Lung (tissue), 17 donors: ENCODE measurements at places on chromosomes 7 and 10. TPM values are rescaled to one million over a fixed set of nuclear protein-coding genes. Genes with fewer than 3 reads are reported as not detected.

The TLX1 gene
- total RNA-seq = not detected

The ZPBP gene
- 0.25 TPM for total RNA-seq

The TDRD1 gene
- total RNA-seq = 0.25 TPM

The ASAH2 gene
- total RNA-seq = 3.7 TPM

The LRRC61 gene
- total RNA-seq = 9.4 TPM

The TCERG1L gene
- total RNA-seq = not detected

The ST8SIA6 gene
- total RNA-seq = 22.0 TPM

DNA sequence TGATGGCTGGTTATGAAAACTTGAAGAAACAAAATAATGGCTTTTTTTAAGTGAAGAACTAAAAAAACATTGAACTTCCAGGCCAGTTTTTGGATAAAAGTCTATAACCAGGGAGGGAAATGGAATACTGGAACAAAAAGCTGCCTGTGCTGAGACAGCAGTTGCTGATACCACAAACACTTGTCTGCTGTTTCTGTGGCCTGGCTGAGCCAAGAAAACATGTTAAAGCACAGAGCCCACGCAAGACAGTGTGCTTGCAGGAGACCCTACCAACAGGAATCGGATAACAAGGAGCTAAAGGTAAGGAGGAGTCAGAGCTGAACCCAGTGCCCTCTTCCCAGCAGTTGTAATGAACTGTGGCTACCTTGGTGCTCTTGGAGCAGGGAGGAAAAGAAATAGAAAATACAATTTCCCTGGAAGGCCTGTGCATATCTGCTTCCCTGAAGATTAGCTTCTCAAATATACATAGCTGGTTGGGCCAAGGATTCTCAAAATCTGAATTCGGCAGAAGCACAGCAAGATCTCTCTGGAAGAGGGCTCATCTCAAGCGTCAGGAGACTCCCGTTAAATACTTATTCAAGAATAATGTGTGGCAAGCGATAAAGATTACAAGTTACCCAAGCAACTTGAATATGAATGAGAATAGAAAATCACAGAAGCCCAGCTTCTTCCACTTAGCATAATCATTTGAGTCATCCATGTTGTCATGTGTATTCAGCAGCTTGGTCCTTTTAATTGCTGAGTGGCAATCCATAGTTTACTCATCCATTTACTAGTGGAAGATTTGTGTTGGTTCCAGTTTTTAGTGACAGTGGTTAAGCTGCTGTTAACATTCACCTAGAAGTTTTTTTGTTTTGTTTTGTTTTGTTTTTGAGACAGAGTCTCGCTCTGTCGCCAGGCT, 87.6 kb downstream of the NOD1 start:
- DNase-seq = no peak

DNA sequence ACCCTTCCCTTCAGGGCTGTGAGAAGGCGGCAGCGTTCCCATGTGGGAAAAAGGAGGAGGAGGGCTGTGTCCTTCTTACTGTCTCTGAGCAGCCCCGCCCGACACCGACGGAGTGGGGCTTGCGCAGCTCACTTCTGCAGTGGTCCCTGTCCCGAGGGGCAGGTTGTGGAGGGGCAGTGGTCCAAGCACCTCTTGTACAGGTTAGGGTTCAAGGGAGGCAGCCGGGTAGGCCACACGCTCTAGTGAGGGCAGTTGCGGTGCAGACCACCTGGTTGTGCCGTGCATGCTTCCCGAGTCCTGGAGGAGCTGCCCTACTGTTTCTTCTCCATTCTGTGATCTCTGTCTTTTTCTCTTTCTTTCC, 32.8 kb downstream of the AGAP3 start:
- DNase-seq = no peak

GRCh38 chr7:139829025-139829774, at the start of gene TBXAS1:
Gene TBXAS1, plus strand, starts transcription at chr7:139829264. Its CDS starts 127 bp downstream, at chr7:139829391.
- DNase-seq = peak; percentile 39

DNA sequence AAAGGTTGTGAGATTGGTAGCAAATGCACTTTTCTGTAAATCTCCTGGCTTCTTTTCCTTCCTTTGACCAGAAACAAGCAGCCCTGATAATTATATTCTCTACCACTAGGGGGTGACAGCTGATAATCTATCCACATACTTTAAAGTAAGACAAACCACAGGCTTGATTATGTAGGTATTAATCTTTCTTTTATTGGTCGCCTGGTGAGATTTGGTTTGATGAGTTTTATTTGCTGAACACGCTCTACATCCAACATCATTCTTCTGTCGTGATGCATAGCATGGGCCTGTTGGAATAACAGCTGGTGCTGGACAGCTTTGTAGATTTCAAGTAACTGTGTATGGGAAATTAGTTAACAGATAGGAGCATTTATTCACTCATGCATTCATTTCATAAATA, 63.5 kb downstream of the ZNF365 start:
- peak; percentile 82 for DNase-seq

- no peak for DNase-seq
Observed at GRCh38 chr7:155830961-155831806, 18.9 kb upstream of the SHH start.

GRCh38 chr7:107836237-107837144, 33.5 kb upstream of the SLC26A3 start:
- DNase-seq = no peak

GRCh38 chr7:44213877-44214388, 13.2 kb downstream of the YKT6 start:
- DNase-seq = no peak

DNA sequence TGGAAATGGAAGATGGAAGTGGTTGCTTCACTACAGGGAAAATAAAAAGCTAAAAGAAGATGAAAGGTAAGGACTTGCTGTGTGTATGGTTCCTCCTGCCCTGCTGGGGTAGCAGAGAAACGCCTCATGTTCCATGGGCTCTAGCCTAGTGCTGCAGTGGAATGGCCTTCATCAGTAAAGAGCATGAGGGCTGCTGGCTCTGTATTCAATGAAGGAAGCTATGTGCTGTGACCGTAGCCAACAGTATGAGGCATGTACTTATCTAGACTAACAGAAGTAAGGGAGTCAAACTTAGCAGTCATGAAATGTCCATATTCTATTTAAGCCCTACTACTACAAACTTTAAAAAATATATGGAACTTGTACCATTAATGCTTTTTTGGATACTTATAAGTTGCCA, 54.3 kb downstream of the GDI2 start:
- no peak for DNase-seq

GRCh38 chr10:930625-931325, 730 bp downstream of the LARP4B start:
- peak; percentile 31 for DNase-seq

- DNase-seq = no peak
Observed at GRCh38 chr10:1957057-1957456, 219.7 kb upstream of the ADARB2 start.

- DNase-seq = no peak
Observed at GRCh38 chr10:69209787-69210484, 10.2 kb upstream of the HKDC1 start.
